Activated T-helper 1 cell treated with anti-CD3 and anti-CD28 coated beads, Interleukin-12 subunit alpha, Interleukin-12 subunit beta, Interleukin-2, Interleukin-4 antibody, amounts not matched to agents 30 ng/mL and 10 ng/mL and 1 ng/mL, durations not matched to agents 14 hours and 24 hours and 36 hours (primary cell): ENCODE measurements at places on chromosomes 1 and 21.

GRCh38 chr1:72936151-72936740 lies 653.9 kb upstream of the NEGR1 start:
- no peak for DNase-seq

- no peak for DNase-seq
These were observed 10.2 kb upstream of the OBSCN start for GRCh38 chr1:228197555-228198147.

DNA sequence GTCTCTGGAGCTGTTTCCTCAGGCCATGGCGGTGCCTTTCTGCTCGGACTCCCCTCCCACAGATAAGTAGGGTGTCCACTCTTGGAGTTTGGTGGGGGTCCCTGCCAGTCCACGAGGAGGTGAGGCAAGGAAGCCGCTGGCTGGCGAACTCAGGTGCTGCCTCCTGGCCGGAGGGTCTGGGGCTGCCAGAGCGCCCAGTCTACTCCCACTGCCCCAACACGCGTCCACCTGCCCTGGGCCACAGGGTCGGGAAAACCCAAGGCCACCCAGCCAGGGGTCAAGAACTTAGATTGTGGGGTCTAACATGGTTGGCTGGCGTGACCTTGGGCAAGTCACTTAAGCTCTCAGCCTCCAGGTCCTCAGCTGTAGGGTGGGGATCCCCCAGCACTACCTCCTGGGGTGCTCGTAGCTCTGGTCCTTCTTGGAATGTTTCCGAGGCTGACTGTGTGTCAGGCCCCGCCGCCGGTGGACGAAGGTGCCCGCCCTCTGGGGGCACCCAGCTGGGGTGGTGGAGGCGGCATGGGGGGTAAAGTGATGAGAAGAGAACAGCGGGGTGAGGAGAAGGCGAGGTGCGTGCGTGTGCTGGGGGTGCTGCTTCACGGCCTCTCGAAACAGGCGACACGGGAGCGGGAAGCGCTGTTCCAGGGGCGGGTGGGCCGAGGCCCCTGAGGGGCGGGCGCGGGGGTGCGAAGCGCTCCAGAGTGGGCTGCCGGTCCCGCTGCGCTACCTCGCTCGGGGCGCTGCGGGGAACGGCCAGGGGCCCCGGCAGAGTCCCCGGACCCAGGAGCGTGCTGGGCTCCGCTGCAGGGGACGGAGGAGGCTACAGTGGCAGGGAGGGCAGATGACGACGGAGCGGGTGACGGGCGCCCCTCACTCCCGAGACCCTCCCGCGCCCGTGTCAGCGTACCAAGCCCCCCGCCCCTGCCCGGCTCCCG lies 1.2 kb downstream of the SH2D5 start:
- DNase-seq: no peak

- no peak for DNase-seq
These were observed 2.4 kb downstream of the AUNIP start for GRCh38 chr1:25856856-25857255.

GRCh38 chr1:209527372-209527771 lies 56.1 kb upstream of the CAMK1G start:
- DNase-seq: no peak

DNA sequence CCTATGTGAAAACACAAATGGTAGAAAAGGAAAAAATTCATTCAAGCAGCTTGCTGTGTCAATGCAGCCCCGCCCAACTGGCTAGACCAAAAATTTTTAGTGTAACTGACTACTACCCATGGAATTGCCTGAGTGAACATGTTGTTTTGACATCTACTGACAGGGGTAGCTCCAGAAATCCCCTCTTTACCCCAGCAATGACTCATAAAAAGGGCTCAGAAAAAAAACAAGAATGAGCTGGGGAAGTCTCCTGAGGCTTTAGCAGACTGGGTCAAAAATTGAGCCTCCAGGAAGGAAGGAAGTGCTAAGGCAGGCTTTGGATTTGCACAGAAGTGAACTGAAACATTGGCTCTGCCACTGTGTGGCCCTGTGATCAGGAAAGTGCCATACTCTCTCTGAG lies 24.4 kb upstream of the FGGY start:
- DNase-seq: no peak

- peak; percentile 2 for DNase-seq
These were observed 1.0 kb downstream of the SLC35D1 start for GRCh38 chr1:67052741-67053534.

DNA sequence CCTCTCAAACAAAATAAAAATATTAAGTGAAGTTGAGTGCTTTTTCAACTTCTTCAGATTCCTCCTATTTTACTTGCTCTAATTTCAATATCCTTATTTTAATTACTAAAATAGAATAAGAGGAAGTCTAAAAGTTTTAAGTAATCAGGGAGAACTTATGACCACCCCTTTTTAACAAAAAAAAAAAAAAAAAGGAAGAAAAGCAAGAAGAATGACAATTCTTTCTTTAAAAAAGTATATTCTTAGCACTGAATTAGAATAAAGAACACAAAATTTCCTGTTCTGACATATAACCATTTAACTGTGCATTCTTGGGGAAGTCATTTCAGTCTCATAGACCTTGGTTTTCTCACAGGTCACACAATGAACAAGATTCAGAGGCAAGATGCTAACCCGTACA lies 46.8 kb downstream of the SAMSN1 start:
- no peak for DNase-seq

DNA sequence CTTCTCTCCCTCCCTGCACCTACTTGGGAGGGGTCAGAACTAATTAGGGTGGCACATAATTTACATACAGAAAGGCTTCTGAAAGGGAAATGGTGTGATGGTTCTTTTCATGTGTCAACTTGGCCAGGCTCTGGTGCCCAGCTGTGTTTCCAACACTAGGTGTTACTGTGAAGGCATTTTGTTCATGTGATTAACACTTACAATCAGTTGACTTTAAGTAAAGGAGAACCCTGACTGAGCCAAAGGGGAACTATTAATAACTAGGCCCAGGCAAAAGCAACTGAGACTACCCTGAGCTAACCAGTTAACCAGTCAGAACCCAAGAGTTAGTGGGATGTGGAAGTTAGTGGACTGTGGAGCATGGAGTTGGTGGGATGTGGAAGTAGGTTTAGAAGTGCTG lies 114.9 kb downstream of the SEC16B start:
- no peak for DNase-seq

DNA sequence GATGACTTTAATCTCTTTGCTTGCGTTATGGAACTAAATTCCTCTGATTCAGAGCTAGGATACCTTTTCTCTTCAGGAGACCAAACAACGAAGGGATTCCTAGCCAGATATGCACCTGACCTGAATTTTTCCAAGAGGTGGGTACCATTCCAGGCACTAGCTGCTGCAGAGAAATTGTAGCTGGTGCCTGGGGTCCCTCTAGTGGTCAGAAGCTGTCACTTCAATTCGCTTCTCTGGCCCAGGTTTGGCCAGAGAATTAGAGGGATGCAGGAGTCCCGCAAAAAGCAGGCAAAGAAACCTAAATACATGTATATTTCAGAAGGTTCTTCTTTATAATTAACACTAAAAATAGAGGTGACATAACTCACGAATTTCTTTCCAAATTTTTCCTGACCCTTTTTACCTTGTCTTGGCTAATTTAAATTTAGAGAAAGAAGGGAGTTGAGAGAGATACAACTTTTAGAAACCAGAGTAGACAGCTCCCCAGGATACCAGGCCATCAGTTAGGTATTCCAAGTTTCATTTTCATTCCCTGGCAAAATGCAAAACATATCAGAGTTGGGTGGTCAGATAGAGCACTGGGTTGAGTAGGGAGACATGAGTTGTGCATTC lies 9.6 kb downstream of the ACKR1 start:
- peak; percentile 10 for DNase-seq

DNA sequence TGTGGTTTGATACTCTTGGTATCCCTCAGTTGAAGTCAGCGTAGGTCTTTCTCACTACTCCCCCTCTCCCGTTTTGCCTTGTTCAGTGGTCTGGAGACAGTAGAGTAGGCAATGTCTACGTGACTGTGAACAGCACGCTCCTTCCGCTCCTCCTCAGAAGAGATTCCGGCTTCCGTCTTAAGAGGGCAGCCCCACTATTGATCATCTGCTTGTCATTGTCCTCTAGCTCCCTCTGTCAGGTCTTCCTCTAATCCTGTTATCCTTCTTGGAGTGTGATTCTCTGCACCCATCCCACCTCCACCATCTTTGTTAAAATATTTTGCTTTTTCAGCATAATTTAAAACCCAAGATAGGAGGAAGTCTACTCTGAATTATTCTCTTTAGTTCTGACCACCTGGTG lies 129.9 kb upstream of the KCNK2 start:
- DNase-seq: no peak

DNA sequence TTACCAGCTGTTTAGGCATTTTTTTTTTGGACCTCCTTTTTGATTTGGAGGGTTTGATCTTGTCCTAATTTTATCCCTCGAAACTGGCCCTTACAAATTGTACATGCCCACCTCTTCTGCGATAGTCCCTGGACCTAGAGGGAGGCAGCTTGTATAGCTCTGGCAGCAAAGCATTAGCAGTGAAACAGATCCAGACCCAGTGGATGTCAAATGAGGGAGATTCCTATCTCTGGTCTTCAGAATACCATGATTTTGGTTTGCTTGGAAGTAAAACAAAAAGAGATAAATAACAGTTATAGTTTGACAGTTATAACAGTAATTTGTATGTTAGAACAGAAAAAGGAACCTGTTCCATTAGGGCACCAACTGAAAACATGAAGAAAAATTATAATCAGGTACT lies 123.6 kb downstream of the MIS18A start:
- DNase-seq: no peak

- no peak for DNase-seq
These were observed 109.1 kb upstream of the ERRFI1 start for GRCh38 chr1:8135250-8135649.

GRCh38 chr1:172823534-172823933 lies 164.6 kb downstream of the FASLG start:
- DNase-seq: no peak

GRCh38 chr1:161082996-161083747 lies 6.2 kb downstream of the NECTIN4 start:
- DNase-seq: no peak

- DNase-seq: no peak
These were observed 80.0 kb upstream of the CNTN2 start for GRCh38 chr1:204962742-204963632.

DNA sequence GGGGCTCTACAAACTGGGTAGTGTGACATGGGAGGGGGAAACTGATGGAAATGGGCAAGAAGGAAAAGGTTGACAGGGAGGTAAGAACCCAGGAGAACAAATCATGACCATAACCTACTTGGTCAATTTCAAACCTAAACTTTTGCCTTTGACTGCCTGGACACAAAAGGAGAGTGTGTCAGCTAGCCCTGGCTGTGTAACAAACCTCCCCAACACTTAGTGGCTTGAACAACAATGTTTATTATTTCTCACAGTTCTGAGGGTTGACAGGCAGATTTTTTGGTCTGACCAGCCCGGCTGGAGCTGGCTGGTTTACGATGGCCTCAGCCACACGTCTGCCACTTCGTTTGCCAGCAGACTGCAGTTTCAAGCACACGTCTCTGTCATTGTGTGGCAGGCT lies 92.5 kb downstream of the WDR4 start:
- no peak for DNase-seq

- DNase-seq: no peak
These were observed 21.5 kb downstream of the FOXD2 start for GRCh38 chr1:47459253-47459788.

DNA sequence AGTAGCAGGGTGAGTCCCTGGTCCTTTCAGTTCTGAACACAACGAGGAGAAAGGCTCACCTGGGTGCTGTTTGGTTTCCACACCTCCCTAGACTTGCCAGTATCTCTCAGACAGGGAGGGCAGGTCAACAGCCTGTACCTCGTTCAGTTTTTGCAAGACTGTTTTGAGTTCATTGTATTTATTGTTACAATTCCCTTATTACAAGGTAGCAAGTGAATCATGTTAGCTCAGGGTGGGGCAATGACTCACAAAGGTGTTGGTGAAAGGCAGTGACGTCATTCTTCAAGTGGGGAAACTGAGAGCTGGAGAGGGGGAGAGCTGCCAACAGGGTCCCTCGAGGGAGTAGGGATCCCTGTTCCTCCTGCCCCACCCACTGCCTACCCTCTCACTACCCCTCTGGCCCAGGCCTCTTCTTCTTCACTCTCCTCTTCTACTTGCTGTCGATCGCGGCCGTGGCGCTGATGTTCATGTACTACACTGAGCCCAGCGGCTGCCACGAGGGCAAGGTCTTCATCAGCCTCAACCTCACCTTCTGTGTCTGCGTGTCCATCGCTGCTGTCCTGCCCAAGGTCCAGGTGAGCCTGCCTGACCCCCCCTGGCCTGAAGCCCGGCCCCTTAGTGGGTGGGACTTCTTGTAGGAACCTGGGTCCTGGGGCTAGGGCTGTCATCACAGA lies 13.4 kb downstream of the SERINC2 start:
- DNase-seq: no peak

GRCh38 chr1:45924736-45925135 lies 121.3 kb downstream of the MAST2 start:
- DNase-seq: no peak
